HEK293T (cell line): ENCODE measurements at places on chromosomes 13 and 19.
A peak's percentile ranks its signal among the peaks of the same experiment; 100 is the strongest.

DNA sequence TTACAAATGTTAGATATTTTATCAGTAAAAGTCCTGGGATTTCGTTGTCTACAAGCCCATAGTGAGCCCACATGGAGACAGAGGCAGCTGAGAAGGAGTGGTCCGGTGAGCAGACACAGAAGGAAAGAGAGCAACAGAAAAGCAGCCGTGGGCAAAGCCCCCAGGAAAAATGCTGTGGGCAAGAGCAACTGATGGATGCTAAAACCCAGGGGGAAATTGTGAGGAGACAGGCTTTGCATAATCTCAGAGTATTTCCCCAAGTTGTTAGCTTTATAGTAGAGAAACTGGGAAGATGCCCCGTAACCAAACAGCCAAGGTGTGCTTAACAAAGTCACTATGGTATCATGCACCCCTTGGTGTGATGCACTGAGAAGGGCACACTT, 35.1 kb downstream of the GJA3 start:
- no peak for DNase-seq

DNA sequence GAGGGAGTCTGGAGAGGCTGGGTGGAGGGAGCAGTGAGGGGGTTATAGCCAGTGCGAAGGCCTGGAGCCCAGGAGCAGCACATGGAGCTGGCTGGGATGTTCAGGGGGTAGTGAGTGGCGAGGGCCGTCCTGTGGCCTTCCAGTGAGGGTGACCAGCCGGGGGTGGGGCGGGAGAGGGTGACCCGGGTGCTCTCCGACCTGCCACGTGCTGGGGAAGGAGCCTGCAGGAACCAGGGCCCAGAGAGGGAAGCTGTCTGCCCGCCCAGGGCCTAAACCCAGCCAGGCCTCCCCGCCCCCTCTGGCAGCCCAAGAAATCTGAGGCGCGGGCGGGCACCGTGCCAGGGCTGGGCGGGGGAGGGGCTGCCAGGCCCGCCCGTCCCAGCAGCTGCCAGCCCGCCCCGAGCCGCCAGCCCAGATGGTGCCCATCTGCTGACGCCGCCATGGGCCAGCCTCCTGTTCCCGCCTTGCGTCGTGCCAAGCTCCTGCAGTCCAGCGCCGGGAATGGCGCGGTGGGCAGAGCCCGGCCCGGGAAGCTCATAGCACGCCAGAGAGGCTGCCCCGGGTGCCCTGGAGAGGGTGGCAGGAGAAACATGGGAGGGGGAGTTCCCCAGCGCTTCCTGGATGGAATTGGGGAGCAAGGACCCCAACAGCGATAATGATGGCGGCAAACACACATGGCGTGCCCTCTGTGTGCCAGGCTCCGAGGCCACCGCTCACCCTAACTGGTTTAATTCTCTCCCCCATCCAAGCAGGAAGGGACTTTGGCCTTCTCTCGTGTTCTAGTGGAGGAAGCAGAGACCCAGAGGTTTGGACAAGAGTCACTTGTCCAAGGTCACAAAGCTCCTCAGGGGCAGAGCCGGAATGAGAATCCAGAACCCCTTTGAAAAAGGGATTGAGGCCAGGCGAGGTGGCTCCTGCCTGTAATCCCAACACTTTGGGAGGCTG, 21.5 kb downstream of the NFIC start:
- DNase-seq = no peak

GRCh38 chr19:5561559-5561958, 6.2 kb downstream of the TINCR start:
- DNase-seq = no peak

GRCh38 chr13:113393226-113393562, 29.3 kb upstream of the GRTP1 start:
- DNase-seq = no peak

GRCh38 chr19:40597329-40597838, 3.8 kb upstream of the LTBP4 start:
- DNase-seq = no peak

- no peak for DNase-seq
Measured at GRCh38 chr19:2305452-2306280, 2.3 kb downstream of the LINGO3 start.

GRCh38 chr19:16143399-16144215, at the start of gene HSH2D:
TSS of gene HSH2D (plus strand) at chr19:16143685. CDS start at chr19:16148751, 5,066 bp downstream.
- DNase-seq = no peak

GRCh38 chr19:45765702-45766295, 3.3 kb downstream of the SIX5 start:
- no peak for DNase-seq

GRCh38 chr13:45364876-45365557, 24.0 kb upstream of the TPT1 start:
- no peak for DNase-seq

DNA sequence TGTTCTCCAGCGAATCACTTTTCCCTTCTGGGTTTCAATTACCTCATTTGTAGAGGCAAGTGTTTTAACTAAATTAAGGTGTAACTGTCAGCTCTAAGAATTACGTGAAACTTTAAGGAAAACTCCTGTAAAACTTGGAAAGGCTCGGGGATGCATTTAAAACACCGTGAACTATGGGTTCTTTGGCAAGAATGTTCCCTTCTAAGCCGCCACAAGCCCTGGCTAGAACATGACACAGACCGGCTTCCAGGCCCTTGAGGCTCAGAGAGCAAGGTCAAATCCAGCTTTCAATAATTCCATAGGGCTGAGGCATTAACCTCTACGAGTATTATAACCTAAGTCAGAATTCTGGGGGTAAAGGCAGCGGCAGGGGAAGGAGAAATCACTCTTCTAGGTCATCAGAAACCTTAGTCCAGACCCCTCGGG, 685 bp downstream of the VWA8 start:
- DNase-seq = no peak

DNA sequence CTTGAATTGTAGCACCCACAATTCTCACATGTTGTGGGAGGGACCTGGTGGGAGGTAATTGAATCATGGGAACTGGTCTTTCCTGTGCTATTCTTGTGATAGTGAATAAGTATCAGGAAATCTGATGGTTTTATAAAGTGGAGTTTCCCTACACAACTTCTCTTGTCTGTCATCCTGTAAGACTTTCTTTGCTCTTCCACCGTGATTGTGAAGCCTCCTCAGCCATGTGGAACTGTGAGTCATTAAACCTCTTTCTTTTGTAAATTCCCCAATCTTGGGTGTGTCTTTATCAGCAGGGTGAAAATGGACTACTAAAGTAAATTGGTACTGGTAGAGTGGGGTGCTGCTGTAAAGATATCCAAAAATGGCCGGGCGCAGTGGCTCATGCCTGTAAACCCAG, 215.6 kb downstream of the LIG4 start:
- DNase-seq = no peak

GRCh38 chr19:39046037-39046821, 13.9 kb upstream of the FBXO27 start:
- DNase-seq = peak; percentile 69
